ENCODE measurements at places on chromosomes 1 and 21.

DNA sequence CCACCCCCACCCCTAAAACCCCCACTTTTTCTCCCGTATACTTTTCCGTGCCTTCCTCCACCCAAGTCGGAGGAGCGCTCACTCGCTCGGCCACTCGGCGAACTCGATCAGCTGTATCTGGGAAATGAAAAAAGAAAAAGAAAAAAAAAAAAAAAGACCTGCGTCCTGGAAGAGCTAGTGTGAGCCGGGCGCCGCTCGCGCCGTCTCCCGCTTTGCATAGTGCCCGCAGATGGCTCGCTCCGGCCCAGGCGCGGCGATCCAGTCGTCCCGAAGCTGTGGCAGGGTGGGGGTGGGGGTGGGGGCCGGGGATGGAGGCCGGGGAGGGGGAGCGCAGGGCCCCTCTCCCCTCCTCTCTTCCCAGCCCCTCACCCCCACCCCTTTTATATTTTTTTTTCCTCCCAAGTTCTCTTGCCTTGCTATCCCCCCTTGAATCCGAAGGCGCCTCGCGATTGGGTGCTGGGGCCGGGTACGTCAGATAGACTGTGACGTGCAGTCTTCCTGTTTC lies 299 bp upstream of the PROX1 start:
- peak; percentile 58 for DNase-seq

DNA sequence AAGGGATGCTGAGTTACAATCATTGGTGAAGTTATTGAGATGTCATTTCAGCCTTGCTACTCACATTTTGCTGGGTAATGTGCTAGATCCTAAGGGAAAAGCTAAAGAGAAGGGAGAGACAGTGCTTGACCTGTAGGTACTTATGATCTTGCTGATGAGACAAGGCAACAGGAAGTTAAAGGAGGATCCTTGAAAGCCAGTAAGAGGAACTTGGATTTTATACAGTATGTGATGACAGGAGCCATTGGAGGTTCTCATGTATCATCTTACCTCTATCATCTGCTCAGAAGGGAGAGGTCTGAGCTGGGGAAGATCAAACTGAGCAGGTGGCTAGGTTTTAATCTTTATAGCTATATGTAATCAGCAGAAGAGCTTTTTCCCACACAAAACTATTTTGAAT lies 6.3 kb downstream of the APOBEC4 start:
- DNase-seq = no peak

DNA sequence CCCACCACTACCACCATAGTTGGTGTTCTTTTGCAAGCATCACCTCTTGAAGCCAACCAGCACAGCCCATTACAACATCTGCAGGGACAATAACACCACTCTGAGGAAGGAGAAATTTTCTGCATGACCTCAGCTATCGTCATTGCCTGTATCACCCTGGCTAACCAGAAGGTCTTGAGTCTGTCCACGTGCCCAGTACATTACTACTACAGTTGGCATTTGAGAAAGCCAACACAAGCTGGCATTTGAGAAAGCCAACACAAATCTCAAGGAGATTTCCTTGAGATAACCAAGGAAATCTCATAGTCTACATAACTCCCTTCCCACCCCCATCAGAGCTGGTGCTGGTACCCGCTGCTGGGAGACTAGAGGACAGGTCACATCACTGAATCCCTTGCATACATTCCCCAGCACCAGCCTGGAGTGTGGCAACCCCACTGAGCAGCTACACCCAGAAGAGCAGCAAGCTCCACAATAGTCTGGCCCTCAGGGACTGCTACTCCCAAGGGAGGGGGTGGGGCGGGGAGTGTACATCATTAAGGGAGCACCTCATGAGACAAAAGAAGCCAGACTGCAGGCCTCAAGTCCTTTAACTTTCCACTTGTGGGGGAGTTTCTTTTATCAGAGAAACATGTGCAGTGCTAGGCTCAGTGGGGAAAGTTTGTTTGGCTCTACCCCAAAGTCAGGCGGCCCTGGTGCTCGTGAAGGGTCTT lies 46.0 kb upstream of the GUCA2A start:
- no peak for DNase-seq

- no peak for DNase-seq
These were observed 26.5 kb upstream of the AVPR1B start for GRCh38 chr1:206143537-206144172.

All from suppressor macrophage treated with lipopolysaccharide for 1 hour (primary cell).